ENCODE measurements at places on chromosomes 2 and 18.
A peak's percentile ranks its signal among the peaks of the same experiment; 100 is the strongest.

- no peak for DNase-seq
Measured at GRCh38 chr2:239093542-239093941, 245.7 kb downstream of the TWIST2 start.

DNA sequence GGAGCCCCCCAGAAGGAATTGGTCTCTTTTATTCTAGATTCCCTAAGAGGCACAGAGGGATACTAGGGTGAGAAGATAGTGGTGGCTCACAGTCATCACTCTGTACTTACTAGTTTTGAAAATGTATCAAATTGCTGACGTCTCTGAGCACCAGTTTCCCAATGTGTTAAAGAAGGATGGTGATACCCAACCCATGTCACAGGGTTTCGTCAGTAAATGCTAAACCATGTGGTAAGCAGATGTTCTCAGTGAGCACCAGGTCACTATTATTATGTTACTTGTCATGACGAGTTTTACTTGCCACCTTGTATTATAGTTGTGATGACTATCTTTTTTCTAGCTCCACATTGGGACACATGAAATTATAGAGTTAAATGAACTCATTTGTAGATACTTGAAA is 54.7 kb downstream of the NEDD4L start:
- peak; percentile 44 for DNase-seq

- DNase-seq = no peak
Measured at GRCh38 chr2:218397820-218398436, 1.7 kb upstream of the CTDSP1 start.

GRCh38 chr18:62371436-62371835 is 46.3 kb downstream of the TNFRSF11A start:
- DNase-seq = no peak

GRCh38 chr2:216319771-216320170 is 52.5 kb downstream of the MARCHF4 start:
- DNase-seq = no peak

GRCh38 chr2:205673312-205673711 is 9.0 kb upstream of the NRP2 start:
- DNase-seq = no peak

DNA sequence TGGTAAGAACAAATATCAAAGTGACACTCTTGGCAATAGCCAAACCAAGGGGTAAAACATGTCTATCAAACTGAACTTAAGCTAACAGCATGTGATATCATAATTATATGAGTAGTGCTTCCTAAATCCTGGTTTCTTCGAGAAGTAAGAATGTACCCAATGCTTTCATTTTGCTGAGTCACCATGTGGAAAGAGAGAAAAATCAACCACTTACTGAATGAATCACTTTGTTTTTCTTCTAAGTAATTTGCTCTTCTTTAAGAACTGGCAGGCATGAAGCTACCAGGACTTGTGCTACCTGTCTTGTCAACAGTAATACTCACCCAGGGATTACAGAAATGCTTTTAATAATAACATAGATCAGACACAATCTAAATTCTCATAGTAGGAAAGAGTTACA is 19.0 kb upstream of the DUSP19 start:
- DNase-seq = no peak

GRCh38 chr18:32610176-32610575 is 139.5 kb upstream of the GAREM1 start:
- no peak for DNase-seq

GRCh38 chr18:41155910-41156851 is 798.9 kb upstream of the PIK3C3 start:
- DNase-seq = no peak

DNA sequence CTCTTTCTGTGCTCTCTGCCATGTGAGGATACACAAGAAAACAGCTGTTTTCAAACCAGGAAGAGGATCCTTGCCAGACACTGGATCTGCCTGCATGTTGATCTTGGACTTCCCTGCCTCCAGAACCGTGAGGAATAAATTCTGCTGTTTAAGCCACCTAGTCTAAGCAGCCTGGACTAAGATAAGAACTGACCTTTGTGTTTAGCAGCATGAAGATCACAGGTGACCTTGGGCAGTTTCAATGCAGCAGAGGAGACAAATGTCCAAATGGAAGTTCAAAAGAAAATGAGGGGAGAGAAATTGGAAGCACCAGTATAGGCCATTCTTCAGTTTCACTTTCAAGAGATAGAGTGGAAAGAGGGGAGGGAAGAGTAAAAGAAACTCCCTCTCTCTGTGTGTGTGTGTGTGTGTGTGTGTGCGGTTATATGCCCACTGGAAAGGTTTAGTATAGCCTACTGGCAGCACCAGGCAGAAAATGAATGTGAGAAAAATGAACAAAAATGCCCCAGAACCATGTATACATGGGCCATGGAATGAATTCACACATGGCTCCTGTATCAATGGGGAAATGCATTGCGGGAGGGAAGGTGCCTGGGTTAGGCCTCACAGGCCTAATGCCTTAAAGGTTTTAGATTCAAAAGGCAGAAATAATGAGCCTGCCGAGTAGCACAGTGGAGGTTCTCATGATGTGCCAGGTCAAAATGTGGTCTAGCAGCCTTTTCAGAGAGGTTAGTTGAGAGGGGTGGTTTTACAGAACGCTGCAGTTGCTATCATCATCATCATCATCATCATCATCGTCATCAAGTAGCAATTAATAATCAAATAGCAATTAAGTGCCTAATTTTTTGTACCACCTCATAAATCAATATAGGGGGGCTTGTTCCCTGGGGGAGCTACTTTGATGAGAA is 1.1 kb upstream of the CERS6 start:
- DNase-seq = no peak

- DNase-seq = no peak
Measured at GRCh38 chr2:237359518-237359840, 54.5 kb downstream of the COL6A3 start.

GRCh38 chr2:160889439-160890170 is 270.6 kb upstream of the TANK start:
- DNase-seq = no peak

GRCh38 chr2:121263996-121264715 is 20.8 kb downstream of the TFCP2L1 start:
- no peak for DNase-seq

- DNase-seq = no peak
Measured at GRCh38 chr2:107276034-107276433, 390.1 kb upstream of the ST6GAL2 start.

GRCh38 chr18:34890486-34891085 is 150.6 kb upstream of the MAPRE2 start:
- DNase-seq = no peak

DNA sequence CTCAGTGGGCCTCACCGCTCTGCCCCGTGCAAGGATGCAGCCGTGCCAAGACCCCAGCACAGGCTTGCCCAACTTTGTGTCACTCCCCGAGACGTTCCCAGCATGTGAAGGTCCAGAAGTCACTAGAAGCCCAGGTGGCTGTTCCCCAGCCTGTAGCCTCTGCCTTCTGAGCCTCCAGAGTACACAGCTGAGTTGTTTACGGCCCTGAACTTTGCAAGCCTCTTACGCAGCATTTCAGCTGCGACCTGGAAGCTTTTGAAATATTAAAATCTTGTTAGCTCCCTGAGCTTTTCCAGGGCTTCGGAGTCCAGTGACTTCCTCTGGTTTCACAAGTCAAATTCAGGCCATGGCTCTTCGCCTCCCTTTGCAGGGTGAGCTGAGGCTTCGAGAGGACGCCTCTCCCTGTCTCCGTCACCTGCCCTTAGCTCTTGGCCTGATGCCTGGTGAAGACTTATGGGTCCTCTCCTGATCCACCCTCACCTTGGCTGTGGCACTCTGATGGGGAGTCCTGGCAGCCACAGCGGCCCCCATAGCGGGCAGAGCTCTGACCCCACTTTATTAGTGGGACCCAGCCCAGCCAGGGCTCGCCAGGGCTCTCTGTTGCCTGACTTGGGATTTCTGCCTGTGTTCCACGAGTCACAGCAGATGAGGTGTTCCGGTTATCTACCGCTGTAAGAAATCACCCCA is 76.5 kb upstream of the HPCAL1 start:
- no peak for DNase-seq

- peak; percentile 35 for DNase-seq
Measured at GRCh38 chr2:15159751-15160177, 401.4 kb downstream of the NBAS start.

GRCh38 chr18:36732264-36732663 is 96.5 kb downstream of the TPGS2 start:
- no peak for DNase-seq

- no peak for DNase-seq
Measured at GRCh38 chr2:111247491-111247890, 126.8 kb downstream of the BCL2L11 start.

DNA sequence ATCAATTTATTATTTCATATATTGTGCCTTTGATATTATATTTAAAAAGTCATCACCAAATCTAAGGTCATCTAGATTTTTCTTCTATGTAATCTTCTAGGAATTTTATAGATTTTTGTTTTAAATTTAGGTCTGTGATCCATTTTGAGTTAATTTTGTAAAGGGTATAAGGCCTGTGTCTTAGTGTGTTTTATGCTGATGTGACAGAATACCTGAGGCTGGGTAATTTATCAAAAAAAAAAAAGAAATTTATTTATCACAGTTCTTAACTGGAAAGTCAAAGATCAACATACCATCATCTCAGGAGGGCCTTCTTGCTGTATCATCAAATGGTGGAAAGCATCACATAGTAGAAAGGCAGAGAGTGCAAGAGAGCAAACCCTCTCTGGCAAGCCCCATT is 216.2 kb downstream of the PDE1A start:
- no peak for DNase-seq

GRCh38 chr2:194116861-194117260 is 1540.2 kb upstream of the SLC39A10 start:
- no peak for DNase-seq

DNA sequence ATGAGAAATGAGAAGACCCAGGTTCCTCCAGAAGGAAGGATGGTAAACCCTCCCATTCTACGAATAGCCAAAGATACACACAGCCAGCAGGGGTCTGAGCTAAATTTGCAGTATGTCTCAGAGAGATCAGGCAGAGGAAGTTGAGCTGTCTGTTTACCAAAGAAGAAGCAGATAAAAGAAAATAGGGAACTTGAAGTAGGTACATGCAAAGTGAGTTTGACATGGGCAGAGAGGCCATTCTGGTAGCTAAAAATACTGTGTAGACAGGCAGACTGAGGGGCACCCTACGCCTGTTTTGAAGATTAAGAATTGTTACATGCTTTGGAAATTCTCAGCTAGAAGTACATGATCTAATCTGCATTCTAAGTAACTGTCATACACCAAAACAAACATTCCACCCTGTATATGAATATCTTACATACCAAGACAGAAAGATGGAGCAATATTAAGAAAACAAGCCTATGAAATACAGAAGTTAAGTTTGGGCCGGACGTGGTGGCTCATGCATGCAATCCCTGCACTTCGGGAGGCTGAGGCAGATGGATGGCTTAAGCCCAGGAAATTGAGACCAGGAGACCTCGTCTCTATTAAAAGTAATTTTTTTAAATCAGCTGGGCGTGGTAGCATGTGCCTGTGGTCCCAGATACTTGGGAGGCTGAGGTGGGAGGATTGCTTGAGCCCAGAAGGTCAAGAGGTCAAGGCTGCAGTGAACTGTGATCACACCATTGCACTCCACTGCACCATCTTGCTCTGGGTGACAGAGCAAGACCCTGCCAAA is 157.9 kb downstream of the ANKRD44 start:
- no peak for DNase-seq

DNA sequence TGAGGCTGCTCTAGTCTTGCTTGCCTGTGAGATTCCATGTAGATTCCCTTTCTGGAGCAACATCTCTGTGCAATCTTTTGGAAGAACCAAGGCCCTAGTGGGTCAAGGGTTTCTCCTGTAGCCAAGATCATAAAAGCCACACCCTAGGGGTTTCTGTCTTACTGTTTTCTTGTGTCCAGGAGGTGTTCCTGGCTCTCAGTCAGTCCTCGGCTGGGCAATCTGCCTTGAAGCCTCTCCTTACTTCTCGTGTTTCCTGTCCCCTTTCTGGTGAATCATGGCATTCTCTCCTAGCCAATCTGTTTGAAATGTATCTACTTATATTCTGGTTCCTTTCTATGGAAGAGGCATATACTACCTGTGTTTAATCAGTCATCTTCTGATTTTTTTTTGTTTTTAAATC is 484.8 kb upstream of the UBE2E3 start:
- peak; percentile 20 for DNase-seq

GRCh38 chr2:144156736-144157640 is 362.9 kb downstream of the ZEB2 start:
- DNase-seq = no peak

DNA sequence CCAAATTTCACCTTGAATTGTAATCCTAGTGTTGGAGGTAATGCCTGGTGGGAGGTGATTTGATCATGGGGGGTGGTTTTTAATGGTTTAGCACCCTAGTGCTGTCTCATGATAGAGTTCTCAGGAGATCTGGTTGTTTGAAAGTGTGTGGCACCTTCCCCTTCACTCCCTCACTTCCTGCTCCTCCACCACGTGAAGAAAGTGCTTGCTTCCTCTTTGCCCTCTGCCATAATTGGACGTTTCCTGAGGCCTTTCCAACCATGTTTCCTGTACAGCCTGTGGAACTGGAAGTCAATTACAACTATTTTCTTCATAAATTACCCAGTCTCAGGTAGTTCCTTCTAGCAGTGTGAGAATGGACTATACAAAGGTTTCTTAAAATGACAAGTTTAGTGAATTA is 251.8 kb upstream of the NETO1 start:
- no peak for DNase-seq

DNA sequence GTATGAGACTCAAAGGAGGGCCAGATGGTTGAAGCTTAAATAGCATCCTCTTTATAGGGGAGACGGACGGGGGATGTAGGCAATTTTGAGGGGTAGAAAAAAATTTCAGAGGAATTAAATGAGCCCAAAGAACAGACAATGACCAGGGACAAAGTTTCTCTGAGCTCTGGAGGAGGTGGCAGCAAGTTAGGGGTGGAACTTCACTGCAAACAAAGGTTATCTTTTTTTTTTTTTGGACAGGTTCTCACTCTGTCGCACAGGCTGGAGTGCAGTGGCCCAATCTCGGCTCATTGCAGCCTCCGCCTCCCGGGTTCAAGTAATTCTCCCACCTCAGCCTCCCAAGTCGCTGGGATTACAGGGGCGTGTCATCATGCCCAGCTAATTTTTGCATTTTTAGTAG is 195.6 kb downstream of the PDE11A start:
- DNase-seq = no peak

DNA sequence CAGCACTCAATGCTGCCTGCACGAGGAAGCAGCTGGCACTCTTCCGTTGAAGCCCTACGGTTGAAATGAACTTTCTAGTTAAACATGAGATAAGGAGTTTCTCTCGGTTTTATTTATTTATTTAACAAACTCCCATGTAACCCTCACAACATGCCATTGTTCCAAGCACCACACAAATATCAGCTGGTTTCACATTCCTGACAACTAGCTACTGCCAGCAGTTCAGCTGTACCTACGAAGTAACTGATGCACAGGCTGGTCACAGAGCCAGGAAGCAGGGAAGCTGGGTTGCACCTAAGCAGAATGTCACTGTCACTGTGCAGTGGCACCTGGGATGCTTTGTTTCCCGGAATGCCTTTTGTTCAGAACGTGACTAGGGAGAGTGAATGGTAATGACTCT is 18.1 kb downstream of the TIMM21 start:
- DNase-seq = no peak

- no peak for DNase-seq
Measured at GRCh38 chr2:66813525-66813924, 378.6 kb downstream of the MEIS1 start.

GRCh38 chr2:155125585-155126230 is 427.2 kb downstream of the KCNJ3 start:
- DNase-seq = no peak
